M059J (cell line): ENCODE measurements at places on chromosomes 16 and 17. TPM values are rescaled to one million over a fixed set of nuclear protein-coding genes. Genes with fewer than 3 reads are reported as not detected.

The ORAI3 gene
- total RNA-seq, result 46.0 and 58.5 TPM in 2 replicates

The PLEKHH3 gene
- total RNA-seq, result 14.9 and 17.8 TPM in 2 replicates

The CCDC200 gene
- not detected in 2 replicates for total RNA-seq

The FOXC2 gene
- 0.49 and 2.0 TPM in 2 replicates for total RNA-seq

The CYGB gene
- 0.62 TPM in 1 of 2 replicates, not detected in the other for total RNA-seq

The DUSP14 gene
- 71.2 and 94.7 TPM in 2 replicates for total RNA-seq

The BCO1 gene
- total RNA-seq, result 0.10 TPM in 1 of 2 replicates, not detected in the other

The TNFRSF12A gene
- total RNA-seq, result 662 and 743 TPM in 2 replicates
